Fibroblast of the conjunctiva (primary cell): ENCODE measurements at places on chromosomes 4 and X.

DNA sequence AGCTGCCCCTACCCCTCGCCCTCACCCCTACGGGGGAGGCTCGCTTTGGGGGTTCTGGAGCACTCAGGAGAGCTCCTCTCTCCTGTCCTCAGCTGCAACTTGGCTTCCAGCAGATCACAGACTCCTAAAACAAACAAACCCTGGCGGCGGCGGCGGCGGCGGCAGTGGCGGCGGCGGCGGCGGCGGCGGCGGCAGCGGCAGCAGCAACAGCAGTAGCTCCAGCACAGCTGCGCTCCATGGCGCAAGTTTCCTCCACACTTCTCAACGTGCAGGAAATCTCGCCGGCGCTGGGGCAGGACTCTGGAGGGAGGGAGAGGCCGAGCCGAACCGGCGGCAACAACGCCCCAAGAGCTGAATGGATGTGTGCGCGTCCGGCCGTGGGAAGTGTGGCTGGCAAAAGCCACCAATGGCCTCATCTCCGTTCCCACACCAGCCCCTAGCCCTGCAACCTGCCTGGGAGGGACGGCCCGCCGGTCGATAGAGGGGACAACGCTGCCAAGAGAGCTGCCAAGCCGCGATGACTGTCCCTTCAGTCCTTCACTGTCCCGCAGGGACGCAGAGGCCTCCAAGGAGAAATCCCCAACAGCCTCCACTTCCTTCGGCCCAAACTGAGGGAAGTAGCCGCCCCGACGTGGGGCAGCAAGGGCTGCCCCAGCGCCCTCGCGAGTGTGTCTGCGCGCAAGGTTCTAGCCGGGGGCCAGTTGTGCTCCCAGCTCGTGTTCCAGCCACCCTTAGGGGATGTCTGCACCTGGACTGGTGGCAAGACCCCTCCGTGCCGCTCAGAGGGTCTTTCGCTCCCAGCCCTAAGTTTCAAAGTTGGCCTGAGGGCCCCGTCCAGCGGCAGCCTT, 775 bp downstream of the SHROOM4 start:
- no peak for DNase-seq

DNA sequence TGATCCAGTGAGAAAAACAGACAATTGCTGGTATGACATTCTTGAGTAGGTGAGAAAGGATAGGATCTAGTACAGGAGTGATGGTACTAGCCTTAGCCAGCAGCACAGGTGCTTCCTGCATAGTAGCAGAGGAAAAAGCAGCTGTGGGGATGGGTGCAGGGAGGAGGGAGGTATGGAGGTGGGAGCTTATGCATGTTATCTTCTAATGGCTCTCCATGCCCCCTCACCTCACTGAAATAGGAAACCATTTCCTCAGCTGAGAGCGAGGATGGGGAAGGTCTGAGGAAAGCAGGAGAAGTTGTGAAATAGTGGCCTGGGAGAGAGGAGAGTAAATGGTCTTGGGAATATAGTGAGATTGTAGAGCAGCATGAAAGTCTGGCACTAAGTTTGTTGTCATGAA, 136.3 kb downstream of the TMEM164 start:
- no peak for DNase-seq

GRCh38 chr4:3307060-3307459, 14.2 kb downstream of the RGS12 start:
- DNase-seq: no peak

DNA sequence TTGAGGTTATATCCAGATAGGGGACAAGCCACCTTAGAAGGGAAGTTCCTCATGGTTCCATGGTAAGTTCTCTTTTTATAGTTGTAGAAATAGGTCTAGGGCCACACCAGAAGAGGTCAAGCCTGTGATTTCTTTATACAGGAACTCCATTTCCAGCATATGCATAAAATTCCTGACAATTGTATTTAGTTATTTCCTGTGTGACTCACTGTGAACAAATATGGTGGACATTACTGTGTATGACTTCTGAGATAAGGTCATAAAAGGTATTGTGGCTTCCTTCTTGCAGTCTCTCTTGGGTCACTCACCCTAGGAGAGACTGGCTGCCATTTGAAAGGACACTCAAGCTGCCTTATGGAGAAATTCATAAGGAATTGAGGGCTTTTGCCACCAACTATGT, 2.2 kb upstream of the C4orf36 start:
- DNase-seq: no peak

DNA sequence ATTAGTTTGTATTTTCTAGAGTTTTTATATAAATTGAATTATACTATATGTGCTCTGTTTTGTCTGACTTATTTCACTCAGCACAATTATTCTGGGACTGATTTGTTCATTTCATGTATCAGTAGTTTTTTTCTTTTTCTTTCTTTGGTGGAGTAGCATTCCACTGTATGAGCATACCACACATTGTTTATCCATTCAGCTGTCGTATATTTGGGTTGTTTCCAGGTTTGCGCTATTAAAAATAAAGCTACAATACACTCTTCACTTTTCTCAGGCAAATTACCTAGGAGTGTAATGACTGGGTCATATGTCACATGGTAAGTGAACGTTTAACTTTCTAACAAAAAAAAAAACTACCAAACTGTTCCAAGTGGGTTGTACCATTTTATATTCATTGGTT, 9.6 kb upstream of the OTUD4 start:
- DNase-seq: no peak

GRCh38 chr4:181507180-181507835, 735.9 kb upstream of the TENM3 start:
- no peak for DNase-seq

DNA sequence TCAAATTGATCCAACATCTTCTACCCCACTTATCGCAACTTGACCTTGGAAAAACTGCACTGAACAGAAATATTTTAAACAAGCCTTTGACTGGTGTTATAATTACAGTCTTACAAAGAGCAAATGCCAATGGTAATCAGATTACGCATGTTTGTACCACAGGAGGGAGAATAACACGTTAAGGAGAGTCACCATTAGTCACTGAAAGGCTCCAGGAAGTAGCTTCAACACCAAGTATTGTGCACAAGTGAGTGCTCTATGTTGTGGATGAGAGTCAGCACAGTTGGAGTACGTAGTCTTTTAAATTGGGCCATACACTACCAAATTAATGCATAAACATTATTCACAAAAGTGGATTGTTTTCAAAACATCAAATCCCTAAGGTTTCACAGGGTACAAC, 1081.5 kb upstream of the TENM3 start:
- no peak for DNase-seq
